Renal pelvis (tissue), 12 donors: ENCODE measurements at places on chromosomes 4 and X.

DNA sequence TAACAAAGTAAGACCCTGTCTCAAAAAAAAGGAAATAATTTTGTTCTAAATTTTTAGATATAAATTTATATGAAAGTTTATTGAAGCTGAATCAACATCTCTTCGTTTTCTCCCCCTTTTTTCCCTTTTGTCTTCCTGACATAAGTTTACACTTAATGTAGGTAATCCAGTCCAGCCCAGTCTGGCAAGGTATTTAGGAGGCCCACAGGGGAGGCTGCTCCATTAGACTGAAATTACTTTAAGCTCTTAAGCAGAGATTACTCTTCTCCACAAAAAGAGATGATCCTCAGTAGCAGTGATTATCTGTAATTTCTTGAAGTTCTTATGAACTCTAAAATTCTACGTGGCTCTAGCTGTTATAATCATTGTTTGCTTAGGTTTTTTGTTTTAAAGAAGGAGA lies 46.0 kb downstream of the ANXA5 start:
- DNase-seq, result no peak

DNA sequence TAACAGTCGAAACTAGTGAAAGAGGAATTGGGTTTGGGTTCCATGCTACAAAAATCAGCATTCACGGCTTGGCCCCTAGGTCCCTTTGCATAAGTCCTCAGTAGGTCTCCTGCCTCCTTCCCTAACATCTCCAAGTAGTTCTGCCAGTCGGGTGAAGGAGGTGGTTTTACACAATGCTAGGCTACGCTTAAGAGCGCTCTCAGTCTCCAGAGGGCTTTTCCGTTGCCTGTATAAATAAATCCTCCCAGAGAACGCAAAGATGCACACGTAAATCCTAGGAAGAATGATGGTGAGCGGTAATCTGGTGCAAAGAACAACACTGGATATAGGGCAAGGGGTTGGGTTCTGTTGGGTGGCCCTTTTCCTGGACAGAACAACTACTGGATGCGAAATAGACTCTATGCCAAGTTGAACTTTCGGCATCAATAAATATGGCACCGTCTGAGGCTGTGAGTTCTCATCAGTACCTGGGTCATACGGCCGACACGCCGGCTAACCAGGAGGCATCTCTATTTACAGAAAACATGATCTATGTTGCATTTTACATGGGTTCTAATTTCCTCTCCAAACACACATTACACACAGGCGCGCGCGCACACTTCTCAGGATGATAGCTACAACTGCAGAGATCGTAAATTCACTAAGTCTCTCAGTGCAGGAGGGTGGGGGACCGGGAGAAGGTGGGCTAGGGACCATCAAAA lies 1.3 kb downstream of the CAMK2D start:
- peak; percentile 59 for DNase-seq

- DNase-seq, result no peak
Observed at GRCh38 chr4:142778900-142779299, 67.2 kb downstream of the INPP4B start.

GRCh38 chrX:153214934-153215333 lies 35.9 kb downstream of the MAGEA1 start:
- no peak for DNase-seq

- no peak for DNase-seq
Observed at GRCh38 chr4:154487145-154487544, 4.5 kb downstream of the DCHS2 start.

- no peak for DNase-seq
Observed at GRCh38 chr4:95963456-95963855, 123.6 kb downstream of the PDHA2 start.

- peak; percentile 75 for DNase-seq
Observed at GRCh38 chr4:165006456-165006855, 25.3 kb upstream of the TRIM60 start.

DNA sequence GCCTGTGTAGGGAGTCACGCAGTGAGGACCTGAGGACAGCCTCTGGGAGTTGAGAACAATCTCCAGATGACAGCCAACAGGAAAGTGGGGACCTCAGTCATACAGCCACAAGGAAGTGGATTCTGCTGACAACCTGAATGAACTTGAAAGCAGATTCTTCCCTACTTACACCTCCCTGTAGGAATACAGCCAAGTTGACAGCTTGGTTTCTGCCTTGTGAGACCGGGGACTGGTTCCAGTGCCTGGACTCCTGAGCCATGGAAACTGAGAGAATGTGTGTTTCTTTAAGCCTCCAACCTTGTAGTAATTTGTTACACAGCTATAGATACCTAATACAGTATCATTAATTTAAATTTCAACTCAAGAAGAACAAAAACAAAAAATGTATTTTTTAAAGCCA lies 107.5 kb downstream of the CNKSR2 start:
- no peak for DNase-seq

GRCh38 chr4:4394644-4395043 lies 7.7 kb downstream of the NSG1 start:
- DNase-seq, result no peak

- DNase-seq, result no peak
Observed at GRCh38 chr4:88582493-88582892, 9.8 kb upstream of the HERC3 start.

- no peak for DNase-seq
Observed at GRCh38 chr4:40193016-40193571, 3.7 kb upstream of the RHOH start.

GRCh38 chr4:25345744-25346143 lies 31.3 kb upstream of the ANAPC4 start:
- no peak for DNase-seq

GRCh38 chr4:170990989-170991589 lies 822.1 kb upstream of the GALNTL6 start:
- peak; percentile 35 for DNase-seq

DNA sequence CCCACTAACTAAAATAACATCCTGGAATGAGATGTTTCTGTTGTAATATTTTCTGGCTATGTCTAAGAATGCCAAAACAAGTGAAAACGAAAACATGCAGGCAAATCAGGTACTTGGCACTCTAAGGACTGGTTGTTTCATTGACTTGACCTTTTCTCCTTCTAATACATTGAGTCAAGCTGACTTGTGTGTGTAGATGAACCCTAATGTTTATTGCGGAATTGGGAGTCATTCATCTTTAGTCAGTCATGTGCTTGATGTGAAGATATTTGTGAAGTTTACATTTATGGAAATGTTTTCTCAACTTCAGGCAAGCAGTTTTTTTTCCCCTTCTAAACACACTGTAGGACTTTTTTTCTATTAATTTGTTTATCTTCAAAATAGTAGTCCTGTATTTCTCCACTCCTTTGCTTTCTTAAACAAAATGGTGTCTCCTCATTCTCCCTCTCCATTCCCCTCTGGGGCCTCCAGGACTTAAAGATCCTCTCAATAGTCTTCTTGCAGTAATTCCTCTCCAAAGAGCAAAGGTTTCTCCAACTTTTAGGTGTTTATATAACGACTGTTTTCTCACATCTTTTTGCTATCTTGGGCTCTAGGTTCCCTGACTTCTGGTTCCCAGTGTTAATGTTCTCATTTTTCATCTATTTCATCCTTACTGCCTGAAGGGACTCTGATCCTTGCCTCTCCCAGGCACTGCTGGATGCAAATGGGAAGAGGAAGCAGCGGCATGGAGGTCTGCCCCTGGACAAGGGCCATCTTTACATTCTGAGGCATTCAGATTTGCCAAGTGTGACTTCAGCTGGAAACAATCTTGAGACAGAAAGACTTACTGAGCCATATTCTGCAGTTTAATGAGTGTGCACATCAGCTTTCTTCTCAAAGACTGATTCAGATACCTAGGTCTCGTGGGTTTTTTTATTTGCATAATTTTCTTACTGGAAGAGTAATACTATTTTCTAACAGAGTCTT lies 166.4 kb downstream of the ARHGAP6 start:
- peak; percentile 2 for DNase-seq

DNA sequence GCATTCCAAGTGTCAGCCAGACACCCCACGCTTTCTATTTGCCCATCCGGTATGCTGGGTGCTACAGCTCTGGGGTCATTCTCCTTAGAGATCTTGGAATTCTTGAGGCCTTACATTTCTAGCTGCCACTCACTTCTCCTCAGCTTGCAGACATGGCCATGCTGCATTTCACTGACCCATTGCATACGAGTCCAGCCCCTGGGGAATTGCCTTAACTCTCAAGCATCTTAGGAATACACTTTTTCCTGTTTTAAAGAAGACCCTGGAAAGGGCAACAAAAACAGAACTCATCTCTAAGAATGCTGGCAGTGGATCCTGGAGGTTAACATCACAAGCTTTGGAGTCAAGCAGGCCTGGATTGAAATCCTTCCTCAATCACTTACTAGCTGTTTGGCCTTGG lies 122.0 kb upstream of the LNX1 start:
- DNase-seq, result no peak

DNA sequence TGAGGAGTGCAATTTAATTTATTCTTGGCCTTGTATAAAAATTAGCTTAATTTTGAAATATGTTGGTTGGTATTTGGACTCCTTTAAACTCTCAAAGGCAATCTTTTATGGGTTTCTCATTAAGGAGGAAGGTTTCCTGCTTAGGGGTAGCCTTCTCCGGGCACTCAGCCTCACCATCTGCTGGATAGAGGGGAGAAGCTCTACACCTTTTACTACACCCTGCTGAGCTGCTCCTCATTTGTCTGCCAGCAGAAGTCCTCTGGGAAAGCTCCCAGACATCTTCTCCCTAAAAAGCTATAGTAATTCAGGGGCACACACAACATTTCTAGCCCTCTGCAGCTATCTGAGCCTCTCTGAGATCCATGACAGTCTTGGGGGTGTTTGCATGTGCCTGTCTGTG lies 179.1 kb downstream of the SOWAHB start:
- no peak for DNase-seq

- DNase-seq, result no peak
Observed at GRCh38 chr4:76872556-76872955, 25.4 kb downstream of the SOWAHB start.

DNA sequence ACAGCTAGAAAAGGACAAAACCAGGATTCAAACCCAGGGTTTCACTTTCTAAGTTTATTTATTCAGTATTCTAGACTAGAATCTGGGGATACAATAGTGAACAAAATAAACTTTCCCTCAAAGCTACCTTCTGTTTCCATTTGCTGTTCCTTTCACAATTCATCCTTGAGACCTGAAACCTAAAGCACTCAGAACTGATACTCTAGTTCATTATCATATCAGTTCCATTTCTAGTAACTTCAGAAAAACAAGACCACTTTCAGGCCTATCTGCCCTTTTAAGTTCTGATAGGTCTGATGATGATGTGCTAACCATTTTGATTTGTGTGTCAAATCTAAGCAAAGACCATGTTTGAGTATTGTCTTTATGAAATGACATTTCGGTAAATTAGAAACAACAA lies 7.8 kb upstream of the XK start:
- no peak for DNase-seq

- DNase-seq, result no peak
Observed at GRCh38 chr4:166399021-166399420, 526.0 kb downstream of the TLL1 start.

GRCh38 chrX:46941341-46941740 lies 29.1 kb downstream of the JADE3 start:
- no peak for DNase-seq

GRCh38 chrX:142296421-142296820 lies 91.3 kb upstream of the MAGEC2 start:
- DNase-seq, result peak; percentile 12

DNA sequence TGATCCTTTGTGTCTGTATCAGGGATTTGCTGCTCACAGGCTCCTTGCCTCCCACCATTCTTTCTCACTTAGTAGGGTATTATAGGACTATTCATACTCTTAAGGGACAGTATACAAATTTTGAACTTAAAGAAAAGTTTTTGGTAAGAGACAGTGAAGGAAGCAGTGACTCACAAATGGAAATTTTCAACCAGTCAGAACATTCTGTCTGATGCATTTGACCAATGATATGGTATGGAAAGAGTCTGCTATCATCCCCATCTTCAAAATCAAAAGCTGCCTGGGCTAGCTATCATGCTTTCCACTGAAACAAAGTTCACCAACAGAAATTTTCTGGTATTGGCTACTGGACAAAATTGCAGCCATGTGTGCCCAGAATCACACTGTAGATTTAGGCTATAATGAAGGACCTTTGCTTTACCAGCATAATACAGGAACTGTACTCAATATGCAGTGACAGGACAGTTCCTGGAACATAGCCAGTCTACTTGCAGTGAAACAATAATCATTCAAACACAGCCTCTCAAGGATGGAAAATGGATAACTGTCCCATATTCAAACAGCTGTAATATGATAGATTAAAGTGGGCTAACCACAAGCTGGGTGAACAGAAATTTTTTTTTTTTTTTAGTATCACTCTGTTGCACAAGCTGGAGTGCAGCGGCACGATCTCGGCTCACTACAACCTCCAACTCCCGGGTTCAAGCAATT lies 109.0 kb upstream of the ACSL4 start:
- DNase-seq, result no peak

GRCh38 chr4:173591760-173592159 lies 61.7 kb upstream of the HAND2 start:
- DNase-seq, result no peak

- no peak for DNase-seq
Observed at GRCh38 chr4:110615353-110616237, 7.3 kb downstream of the PITX2 start.

DNA sequence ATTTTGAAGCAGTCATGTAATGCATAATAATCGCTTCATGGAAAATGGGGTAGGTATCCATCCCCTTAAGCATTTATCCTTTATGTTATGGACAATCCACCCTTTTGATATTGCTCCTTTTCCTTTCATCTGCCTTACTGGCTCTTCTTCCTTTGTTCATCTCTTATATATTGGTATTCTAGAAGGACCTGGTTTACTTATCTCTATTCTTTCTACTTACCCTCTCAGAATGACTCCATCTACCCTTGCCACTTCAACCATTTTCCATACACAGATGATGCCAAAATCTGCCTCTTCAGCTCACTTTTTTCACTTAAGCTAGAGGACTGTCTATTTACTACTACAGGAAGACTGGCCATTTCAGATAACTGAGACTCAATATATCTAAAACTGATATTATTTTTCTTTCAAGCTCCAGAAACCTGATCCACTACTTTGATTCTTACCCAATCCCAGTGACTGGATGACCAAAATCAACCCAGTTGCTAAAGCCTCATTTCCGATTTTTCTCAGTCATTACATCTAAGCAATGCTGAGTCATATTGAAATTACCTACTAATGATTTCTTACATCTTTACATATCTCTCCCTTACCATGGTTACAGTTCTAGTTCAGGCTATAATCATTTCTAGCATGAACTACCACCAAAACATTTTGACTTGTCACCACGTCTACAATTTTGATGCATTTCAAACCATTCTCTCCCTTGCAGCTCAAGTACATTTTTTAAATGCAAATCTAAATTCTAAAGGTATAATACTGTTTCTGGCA lies 93.7 kb downstream of the FAAH2 start:
- DNase-seq, result no peak

DNA sequence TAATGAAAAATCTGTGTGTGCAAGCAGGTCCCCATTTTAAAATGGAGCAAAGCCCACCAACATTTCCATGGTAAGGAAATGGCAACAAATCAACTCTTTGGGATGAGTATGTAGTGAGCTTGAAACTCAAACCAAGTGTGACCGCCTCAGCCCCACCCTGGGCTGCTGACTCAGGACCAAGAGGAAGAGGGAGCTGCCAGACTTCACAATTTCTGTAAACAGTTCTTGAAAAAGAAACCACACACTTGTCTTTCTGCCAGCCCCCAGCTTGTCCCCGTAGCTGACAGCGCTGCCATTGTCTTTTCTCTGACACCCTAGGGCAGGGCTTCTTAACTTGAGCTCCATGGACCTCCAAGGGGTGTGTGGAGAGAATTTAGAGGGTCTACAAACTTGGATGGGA lies 10.3 kb downstream of the RTL5 start:
- DNase-seq, result no peak

GRCh38 chrX:136542281-136542680 lies 10.3 kb downstream of the VGLL1 start:
- DNase-seq, result no peak
